CD14-positive monocyte (primary cell): ENCODE measurements at places on chromosomes 7 and 10.

DNA sequence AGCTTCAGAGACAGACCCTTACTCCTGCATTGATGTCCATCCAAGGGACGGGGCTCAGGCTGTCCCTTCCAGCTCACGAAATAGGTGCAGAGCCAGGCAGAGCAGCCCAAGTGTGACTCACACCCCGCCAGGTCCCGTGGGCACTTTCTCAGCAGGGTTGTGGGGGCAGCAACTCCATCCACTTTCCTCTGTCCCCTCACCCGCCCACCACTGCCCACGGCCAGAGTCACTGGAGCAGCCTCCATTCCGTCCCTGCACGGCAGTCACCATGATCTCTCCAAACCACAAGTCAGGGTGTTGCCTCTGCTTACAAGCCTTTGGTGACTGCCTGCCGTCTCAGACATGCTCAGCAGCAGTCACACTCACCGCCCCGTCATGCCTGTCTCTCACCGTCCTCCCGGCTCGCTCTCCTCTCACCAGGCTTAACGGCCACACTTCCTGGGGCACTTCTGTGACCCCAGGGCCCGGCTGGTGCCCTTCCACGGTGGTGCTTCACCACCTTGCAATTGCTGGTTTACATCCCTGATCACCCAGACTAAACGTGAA is 39.3 kb downstream of the CALML3 start:
- no peak for DNase-seq

DNA sequence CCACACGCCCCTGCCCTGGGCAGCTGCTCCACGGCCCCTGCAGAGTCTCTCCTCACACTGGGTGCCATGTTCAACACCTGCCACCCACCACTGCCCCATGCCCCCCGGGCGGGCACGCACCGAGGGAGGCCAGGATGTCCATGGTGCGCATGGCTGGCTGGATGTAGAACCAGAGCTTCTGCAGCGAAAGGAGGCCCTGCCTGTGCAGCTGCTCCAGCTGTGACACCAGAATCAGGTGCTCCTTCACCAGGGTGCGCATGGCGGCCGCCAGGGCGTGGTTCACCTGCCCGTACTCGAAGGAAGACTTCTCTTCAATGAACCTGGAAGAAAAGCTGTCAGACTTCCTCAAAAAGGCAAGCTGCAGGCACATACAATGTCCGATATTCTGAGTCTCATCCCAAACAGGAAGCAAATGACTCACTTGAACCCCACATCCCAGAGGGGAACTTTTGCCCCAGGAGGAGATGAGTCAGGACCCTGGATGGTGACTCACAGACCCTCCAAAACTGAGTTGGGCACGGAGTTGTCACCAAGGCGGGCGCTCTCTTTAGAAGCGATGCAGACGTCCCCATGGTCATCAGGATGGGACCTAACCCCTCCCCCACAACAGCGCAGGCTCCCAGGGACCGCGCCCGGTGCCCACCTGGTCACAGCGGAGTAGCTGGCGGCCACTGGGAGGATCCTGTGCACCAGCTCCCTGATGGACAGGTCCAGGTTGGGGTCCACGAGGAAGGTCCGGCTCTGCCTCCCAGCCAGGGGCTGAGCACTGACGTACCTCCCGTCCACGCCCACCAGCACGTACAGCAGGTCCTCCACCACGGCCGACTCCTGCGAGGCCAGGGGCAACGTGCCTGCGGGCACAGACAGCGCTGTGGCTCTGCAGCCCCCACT is 15.5 kb downstream of the TUBGCP2 start:
- DNase-seq = peak; percentile 96

DNA sequence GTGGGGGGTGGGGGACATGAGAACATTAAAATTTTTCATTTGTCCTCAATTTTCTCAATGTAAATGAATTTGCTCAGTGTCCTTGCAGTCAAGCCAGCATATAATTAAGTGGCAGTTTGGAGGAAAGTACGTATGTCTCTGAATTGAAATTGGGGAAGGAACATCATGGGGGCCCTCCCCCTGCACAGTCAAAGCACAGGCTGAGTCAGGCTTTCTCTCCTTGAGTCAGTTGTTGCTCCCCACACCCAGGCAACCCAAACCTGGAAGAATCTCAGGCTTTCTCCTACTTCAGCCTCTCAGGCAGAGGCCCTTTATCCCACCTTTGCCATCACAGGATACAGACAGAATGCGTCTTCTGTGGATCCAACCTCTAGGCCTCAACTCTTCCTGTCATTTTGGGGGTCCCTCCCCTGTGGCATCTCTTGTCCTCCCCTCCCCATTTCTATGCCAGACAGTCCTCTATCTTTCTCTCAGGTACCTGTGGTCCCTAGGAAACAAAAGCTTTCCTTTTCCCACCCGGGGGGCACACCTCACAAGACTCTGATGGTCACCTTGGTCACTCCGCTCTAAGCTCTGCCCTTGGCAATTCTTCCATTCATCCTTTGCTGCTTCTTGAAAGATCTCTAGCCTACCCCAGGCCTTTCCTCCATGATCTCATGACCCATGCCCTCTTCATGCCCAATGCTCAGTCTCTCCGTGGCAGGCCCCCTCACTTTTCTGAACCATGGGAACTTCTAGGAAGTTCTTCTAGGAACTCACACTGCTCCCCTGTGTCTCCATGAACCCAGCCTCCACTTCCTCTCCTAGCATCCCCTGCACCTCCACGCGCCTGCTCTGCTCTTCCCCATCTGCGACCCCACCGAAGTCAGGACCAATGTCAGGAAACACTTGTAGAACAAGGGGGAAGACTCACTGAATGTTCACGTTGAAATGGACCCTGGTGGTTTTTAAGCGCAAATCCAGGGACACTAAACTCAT is 40.4 kb downstream of the CREB3L2 start:
- peak; percentile 70 for DNase-seq

DNA sequence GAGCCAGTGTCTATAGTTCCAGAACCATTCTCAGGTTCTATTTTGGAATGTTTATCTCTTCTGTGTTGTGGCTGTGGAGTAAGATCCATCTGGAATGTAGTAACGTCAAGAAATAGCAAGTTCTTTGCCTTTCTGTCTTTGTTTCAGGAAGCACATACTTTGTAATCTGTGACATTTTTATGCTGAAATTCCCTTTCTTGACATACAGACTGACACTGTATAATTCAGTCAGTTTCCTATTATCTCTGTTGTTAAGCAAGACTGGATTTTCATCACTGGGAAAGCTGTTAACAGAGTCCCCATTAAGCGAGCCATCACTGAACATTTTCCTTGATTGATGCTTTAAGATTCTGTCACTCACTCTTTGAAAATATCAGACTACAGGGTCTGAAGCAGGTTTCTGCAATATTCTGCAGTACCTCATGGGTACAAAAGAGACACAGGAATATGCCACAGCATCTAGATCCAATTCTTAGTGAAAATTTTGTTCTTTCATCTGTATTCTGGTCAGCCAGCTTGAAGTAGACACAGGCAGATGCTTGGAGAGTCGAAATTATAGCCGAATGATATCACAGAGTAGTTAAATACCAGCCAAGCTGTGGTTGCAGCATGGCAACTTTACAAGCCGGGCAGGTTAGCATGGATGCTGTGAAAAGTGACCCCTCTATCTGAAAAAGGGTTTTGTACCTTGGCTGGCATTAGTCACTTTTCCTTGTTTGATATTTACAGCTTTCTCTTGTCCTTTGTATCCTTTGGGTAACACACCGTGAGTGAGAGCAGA is 62.6 kb downstream of the CACNB2 start:
- no peak for DNase-seq

DNA sequence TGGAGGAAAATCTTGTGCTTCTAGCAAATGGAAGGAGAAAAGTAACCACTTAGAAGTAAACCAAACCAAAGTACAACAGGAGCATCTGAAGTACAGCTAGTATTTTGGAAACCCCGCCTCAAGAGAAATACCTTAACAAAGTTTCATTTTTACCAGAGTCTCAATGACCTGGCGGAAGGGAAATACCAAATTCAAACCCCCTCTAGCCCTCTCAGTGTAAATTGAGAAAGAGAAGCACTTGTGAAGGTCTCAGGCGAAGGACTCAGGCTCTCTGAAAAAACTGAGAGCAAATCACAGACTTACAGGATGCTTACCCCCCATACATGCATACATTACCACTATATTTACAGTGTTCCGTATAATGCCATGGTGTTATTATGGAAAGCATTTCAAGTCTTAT is 70.1 kb downstream of the ZPBP start:
- DNase-seq = no peak

GRCh38 chr7:137482466-137482865 is 138.9 kb upstream of the PTN start:
- DNase-seq = no peak

GRCh38 chr10:28331841-28332240 is 29.0 kb upstream of the MPP7 start:
- no peak for DNase-seq

DNA sequence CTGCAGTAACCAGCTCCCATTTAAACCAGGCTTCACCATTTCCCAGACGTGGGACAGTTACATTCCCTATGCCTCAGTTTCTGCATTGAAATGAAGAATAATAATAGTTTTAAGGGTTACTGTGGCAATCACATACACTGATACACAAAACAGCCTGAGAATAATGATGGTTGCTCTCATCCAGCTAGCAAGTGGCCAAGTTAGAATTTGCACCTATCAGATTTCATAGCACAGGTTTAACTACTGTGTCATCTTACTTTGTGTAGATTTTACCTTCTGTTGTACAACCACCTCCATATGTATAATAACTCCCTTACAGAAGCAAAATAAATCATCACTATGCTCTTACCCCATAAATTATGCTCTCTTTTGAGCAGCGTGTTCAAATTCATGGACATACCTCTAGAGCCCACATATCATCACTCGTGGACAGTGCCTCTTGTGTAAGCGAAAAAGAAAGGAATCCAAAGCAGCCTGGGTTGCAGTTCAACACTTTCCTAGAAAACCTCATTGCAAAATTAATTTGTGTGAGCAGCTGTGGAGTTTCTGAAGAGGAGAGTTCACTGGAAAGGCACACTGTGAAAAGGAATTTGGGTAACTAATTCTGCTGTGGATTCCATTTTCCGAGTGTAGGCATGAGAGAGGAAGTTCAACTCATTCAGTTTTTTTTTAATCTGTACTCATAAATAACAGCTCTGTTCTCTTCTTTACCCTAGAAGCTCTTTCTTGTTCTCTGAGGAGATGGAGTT is 492.5 kb downstream of the ARL4A start:
- DNase-seq = no peak

DNA sequence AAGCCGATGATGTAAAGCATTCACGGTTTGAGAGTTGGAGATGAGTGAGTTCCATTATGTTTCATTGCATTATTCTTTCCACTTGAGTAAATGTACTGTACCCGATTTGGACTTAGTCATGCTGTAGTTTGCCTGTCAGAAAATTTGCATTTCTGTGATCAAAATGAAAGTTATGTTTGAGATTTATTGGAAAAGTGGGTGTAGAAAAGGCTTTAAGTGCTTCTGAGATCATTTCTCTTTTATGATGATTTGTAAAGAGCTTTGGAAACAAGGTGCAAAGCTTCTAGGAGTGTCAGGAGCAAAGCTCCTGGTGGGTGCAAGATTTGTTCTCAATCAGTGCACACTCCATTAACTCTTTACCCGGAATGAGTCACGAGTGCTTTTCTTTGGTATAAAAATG is 204.1 kb upstream of the POM121L12 start:
- DNase-seq = no peak
